ENCODE measurements at places on chromosomes 12 and 14. TPM values are rescaled to one million over a fixed set of nuclear protein-coding genes. Genes with fewer than 3 reads are reported as not detected.

- no peak for DNase-seq
Measured at GRCh38 chr14:54600717-54601109, 33.8 kb downstream of the SAMD4A start.

GRCh38 chr14:87231336-87232026, 761.5 kb downstream of the GALC start:
- DNase-seq, result no peak

GRCh38 chr12:578748-579419, 84.4 kb downstream of the NINJ2 start:
- DNase-seq, result no peak

DNA sequence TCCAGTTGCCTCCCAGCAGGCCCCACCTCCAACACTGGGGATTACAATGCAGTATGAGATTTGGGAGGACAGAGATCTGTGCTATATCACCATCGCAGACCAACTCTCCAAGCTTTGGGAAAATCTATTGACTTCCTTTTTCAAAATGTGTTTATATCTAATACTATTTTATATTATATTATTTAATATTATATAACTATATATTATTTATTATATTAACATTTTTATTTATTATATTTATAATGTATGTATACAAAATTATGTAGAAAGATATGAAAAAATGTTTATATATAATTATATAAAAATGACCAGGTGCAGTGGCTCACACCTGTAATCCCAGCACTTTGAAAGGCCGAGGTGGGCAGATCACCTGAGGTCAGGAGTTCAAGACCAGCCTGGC, 36.4 kb downstream of the DNAH10 start:
- DNase-seq, result no peak

The GIT2 gene
- total RNA-seq, result 45.2 TPM

The MIP gene
- not detected for total RNA-seq
